Myometrial cell (primary cell): ENCODE measurements at places on chromosomes 7 and 10. TPM values are rescaled to one million over a fixed set of nuclear protein-coding genes. Genes with fewer than 3 reads are reported as not detected.

MOGAT3 gene
- total RNA-seq: not detected in 2 replicates

TET1 gene
- total RNA-seq: 1.7 and 2.8 TPM in 2 replicates

NOS3 gene
- total RNA-seq: 8.9 and 11.0 TPM in 2 replicates

METTL27 gene
- 16.8 and 20.8 TPM in 2 replicates for total RNA-seq

CNTNAP2 gene
- 0.58 TPM in 1 of 2 replicates, not detected in the other for total RNA-seq

ZNF22 gene
- total RNA-seq: 13.5 and 14.0 TPM in 2 replicates

PLAC9 gene
- not detected in 2 replicates for total RNA-seq

WIPF3 gene
- total RNA-seq: not detected in 2 replicates

PON1 gene
- total RNA-seq: not detected in 2 replicates

CCDC172 gene
- total RNA-seq: not detected in 2 replicates
